ENCODE measurements at places on chromosomes 4 and X. TPM values are rescaled to one million over a fixed set of nuclear protein-coding genes. Genes with fewer than 3 reads are reported as not detected.

KCNE5 gene
- 0.32 TPM for polyA plus RNA-seq

GLRB gene
- 4.8 TPM for polyA plus RNA-seq

DNA sequence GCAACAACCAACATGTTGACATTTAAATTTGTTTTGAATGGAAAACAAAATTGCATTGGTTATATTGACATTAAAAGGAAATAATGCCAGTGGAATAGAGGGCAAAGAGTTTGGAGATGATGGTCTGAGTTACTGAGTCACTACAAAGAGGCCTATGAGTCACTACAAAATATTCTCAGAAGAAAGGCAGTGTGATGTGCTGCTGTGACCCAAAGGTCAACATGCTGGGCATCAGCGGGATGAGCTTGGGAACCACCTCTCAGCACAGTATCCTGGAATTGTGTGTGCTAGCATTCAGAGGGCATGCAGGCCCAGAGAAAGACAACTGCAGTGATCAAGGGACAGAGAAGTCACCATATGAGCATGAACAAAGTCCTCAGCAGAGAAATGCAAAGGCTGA is 2.8 kb downstream of the CMC4 start:
- DNase-seq: no peak

GRCh38 chr4:166279261-166279660 is 406.2 kb downstream of the TLL1 start:
- no peak for DNase-seq

DNA sequence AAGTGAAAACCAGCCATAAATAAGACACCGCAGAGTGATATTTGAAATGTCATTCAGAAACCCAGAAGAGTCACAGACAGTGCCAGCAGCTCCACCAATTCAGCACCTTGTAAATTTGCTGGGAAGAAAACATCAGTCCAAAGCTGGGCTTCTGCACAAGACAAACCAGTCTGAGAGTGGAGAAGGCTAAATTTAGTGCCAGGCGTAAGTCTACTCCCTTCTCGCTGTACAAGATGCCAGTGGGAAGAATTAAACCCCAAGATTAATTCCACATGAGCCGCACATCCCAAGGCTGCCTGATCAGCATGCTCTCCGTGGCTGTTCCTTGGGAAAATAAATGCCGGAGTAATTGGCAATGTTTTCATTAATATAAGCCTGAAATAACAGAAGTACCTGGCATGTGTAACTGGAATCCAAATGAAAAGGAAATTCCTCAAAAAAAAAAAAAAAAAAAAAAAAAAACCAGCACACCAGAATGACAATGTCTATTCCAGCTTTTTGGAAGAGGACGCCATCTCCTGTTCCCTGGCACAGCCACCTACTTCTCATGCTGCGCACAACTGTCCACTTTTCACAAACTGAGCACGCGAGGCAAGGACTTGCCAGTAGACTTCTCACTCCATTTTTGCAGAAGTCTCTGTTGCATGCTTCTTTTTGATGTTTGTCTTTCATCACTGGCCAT is 95.5 kb downstream of the NSUN7 start:
- no peak for DNase-seq

DNA sequence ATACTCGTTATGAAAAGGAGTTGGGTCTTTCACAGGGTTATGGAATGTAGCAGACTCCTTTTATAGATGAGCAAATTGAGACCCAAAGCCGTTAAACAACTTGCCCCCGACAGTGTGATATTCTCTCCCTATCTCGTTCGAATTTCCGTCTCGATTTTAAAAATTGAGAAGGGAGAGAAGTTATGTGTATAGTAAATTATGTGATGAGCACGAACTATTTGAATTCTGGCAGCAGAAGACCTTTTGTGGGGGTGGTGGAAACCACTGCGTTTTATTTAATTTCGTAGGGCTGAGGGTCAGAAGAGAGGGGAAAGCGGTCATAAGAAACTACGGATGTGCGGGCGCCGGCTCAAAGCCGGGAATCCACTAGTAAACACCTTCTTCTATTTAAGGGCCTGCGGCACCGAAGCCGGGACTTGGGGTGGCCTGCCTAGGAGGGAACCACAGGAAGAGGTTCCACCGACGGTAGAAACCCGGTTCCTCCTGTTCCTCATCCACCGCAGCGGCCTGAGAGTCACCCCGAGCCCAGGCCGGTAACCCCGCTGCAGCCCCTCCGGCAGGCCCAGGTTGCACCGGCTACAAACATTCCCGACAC is 1.5 kb upstream of the DDX3X start:
- DNase-seq: no peak

GRCh38 chr4:55820279-55820678 is 689 bp downstream of the EXOC1L start:
- DNase-seq: no peak

ASMT gene
- not detected for polyA plus RNA-seq

DNA sequence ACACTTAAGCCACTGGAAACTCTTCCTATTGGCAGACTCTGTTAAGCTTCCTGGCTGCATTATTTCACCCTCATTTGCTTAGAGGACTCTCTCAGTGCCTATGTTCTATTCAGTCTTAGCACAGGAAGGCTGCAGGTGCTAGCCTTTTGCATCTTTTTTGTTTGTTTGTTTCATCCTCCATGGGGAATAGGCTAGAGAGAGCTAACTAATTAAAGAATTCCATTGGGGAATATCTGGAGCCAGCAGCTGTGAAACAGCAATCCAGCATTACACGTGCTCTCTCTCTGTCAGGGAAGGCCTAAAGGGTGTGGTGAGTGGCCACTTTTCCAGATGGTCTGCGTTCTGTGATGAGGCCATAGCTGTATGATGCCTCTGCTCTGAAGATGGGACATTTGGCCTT is 633.6 kb downstream of the SPRY1 start:
- DNase-seq: no peak

ARSD gene
- polyA plus RNA-seq: 12.6 TPM

DNA sequence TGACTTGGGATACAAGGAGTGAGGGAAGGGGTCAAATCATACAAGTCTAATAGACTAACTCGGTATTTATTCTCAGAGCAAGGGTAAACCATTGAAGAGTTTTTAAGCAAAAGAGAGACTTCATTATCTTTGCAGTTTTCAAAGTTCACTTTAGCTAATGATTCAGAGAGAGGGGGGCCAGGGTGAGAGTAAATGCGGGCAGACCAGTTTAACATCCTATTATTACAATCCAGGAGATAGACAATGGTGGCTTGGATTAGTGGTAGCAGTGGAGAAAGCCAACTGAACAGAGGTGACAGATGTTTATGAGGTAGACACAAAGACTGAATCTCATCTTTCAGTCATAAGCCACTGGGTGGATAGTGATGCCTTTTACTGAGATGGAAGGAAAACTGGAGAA is 57.9 kb downstream of the CPEB2 start:
- no peak for DNase-seq

DNA sequence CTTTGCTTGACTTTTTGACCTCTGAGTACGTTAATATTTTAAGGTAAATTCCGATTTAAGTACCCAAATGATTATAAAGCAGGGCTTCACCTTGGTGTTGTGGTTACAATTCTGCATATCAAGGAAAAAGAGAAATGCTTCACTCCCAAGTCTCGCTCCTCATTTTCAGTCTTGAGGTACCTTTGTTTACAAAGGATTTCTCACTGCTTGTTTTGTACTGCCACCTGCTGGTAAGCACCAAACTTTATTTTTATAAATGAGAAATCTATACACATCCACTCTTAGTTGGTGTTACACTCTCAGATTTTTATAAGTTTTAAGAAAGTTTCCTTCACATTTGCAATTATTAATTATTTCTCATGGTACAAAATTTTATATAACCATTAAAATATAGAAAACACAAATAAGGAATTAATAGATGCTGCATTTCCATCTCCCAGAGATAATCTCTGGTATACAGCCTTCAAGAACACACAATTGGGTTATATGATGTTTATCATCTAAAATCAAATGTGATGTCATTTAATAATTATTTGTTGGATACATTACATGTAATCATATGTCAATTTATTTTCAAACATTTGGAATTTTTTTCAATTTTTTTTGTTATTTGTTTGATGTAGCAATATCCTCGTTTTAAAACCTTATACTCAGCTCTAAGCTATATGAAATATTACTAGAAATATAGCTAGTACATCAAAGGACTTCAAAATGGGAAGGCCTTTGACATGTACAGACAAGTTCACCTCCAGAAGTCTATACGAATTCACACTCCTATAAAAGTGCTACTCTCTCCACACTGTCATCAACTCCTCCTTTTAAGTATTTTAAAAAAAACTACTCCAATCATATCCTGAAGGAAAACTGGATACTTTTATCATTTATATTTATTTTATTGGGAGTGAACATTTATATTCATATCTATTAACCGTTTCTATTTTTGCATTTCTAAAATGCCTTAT is 179.9 kb downstream of the KCNIP4 start:
- no peak for DNase-seq

DNA sequence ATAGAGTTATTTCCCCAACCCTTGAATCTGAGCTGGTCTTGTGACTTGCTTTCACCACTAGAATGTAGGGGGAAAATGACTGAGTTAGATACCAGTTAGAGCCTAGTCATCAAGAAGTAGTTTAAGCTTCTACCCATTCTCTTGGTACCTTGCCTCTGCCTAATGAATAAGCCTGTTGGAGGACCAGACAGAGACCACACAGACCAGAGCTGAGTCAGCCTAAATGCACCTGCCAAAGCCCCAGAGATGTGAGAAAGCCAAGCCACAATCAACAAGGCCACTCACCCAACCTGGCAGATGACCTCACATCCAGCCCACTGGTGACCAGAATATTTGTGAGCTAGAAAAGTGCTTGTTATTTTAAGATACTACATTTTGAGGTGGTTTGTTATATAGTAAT is 85.2 kb upstream of the DCLK2 start:
- no peak for DNase-seq

GRCh38 chr4:83489711-83490326 is 4.9 kb upstream of the ABRAXAS1 start:
- no peak for DNase-seq

DNA sequence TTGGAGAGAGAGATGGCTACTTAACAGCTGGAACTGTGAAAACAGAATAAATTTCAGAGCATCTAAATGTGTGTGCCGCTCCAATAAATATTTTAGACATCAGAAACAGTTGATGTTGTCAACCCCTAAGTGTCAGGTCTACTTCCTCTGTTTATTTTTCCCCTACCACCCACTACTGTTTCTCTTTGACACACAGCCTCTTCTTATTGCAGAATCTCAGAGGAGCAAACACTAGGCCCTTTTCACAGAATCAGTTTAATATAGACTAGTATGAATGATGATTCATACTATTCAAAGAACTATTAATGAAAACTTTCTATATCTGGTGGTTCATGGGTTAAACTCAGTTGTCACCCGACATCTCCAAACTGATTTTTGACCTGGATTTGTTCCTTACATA is 33.9 kb downstream of the NAA11 start:
- DNase-seq: no peak

- no peak for DNase-seq
These were observed 124.2 kb upstream of the KCNIP4 start for GRCh38 chr4:22072726-22073125.

DNA sequence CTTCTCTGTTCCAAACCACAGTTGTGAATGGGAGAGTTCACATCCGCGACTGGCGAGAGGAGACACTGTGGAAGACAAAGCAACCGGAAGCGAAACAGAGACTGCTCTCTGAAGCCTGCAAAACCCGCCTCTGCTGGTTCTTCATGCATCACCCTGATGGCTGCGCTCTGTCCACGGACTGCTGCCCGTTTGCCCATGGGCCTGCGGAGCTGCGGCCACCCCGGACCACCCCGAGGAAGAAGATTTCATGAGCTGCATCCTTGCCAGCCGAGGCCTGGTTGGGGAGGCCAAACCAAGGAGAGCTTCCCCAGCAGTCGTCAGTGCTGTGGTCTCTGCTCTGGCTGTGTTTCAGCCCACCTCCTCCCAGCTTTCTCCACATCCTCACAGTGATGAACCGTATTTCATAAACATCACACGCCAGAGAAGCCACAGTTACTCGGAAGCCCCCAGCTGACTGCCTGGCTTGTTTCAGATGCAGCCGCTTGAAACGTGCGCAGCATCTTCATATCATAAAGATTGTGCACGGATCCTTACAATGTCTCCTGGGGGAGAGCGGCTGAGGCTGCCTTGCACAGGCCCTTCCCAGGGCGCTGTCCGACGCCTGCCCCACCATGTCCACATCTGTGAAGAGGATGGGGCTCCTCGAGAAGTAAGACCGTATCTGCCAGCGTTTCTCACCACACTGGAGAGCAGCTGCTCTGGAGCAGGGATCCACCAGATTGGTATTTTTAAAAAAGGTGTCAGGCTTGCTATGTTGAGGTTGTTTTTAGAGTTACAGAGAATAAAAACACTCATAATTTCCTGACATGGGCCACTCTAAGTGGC is 35.4 kb downstream of the TRMT44 start:
- DNase-seq: no peak

SSX4B gene
- not detected for polyA plus RNA-seq

- DNase-seq: no peak
These were observed 62.0 kb downstream of the AWAT2 start for GRCh38 chrX:69987691-69988090.

TMEM150C gene
- 0.96 TPM for polyA plus RNA-seq

- DNase-seq: no peak
These were observed 996.9 kb upstream of the GRIA3 start for GRCh38 chrX:122187069-122187713.

- no peak for DNase-seq
These were observed 137.2 kb upstream of the WDR1 start for GRCh38 chr4:10253765-10254164.

TMEM184C gene
- polyA plus RNA-seq: 35.1 TPM

GRCh38 chrX:54492340-54492739 is 3.7 kb downstream of the FGD1 start:
- DNase-seq: no peak

- DNase-seq: no peak
These were observed 966 bp downstream of the TBC1D25 start for GRCh38 chrX:48540480-48540879.

- DNase-seq: no peak
These were observed 43.3 kb upstream of the SOD3 start for GRCh38 chr4:24751926-24752539.

DNA sequence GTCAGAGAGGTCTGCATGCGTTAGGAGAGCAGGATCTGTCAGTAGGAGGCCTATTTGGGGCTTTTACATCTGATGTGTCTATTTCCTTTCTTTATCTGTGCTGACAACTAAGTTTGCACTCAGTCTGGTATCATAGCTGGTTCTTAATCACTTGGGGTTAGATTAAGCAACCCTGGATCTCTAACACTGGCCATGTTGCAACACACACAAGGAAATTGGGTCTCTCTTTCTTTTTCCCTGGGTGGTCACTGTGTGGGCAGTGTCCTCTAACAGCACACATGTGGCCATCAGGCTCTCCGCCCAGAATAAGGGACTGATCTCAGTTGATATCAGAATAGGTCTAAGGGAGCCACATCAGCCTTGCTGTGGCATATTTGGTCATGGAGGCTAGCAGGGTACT is 38.9 kb downstream of the IGFBP7 start:
- no peak for DNase-seq

- no peak for DNase-seq
These were observed 89.5 kb downstream of the UGT8 start for GRCh38 chr4:114688059-114688458.

MAGEB10 gene
- not detected for polyA plus RNA-seq

GRCh38 chrX:147376601-147377422 is 534.9 kb upstream of the FMR1 start:
- no peak for DNase-seq

Measured in BJ (cell line).